Retina (tissue), 1 donor: ENCODE measurements at places on chromosomes 6 and 20.
A peak's percentile ranks its signal among the peaks of the same experiment; 100 is the strongest.

DNA sequence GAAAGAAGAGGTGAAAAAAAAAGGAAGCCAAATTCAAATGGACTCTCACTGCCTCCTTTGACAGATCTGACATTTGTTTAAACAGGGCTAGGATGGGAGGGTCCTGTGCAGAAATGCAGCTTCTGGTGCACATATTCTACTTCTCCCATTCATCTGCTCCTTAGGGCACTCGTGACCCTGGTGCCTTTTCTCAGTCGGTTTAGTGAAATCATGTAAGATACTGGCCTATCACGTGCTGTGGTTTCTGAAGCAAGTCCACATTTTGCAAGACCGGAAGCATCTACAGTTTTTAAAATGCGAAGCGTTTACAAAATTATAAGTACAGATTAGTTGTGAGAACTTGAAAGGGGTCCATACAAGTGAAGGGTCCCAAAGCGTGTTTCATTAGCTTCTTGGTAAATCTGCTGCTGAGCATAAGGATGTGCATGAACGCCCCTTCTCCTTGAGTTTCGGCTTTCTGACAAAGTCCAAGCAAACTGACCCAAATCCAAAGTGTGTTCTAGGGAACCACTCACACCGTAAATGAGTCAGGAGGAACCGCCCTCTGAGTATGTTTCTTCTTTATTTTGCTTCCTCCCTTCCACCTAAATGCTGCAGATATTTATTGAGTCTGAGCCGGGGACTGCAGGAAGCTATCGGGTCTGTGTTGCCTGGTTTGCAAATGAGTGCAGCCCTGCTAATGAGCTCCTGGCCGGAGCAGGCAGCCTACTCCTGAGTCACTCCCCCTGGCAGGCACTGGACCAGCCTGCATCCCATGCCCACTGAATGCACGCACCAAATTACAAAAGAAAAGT is 323.8 kb upstream of the JARID2 start:
- peak; percentile 50 for DNase-seq

DNA sequence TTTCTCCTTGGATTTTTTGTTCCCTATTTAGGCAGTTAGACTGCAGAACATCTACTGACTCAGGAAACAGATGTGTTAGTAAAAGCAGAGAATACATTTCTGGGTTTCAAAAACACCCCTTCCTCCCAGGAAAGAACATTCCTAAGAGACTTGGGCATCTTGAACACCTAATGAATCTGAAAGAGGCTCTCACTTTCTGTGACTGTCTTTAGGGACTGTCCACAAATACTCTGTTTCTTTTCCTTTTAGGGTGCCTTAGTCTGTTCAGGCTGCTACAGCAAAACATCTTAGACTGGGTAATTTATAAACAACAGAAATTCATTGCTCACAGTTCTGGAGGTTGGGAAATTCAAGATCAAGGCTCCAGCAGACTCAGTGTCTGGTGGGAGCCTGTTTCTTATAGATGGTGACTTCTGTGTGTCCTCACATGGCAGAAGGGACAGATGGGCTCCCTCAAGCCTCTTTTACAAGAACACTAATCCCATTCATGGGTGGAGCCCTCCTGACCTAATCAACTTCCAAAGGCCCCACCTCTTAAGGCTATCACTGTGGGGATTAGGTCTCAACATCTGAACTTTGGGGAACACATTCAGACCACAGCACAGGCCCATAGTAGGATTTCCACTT is 19.4 kb upstream of the CCN5 start:
- no peak for DNase-seq

DNA sequence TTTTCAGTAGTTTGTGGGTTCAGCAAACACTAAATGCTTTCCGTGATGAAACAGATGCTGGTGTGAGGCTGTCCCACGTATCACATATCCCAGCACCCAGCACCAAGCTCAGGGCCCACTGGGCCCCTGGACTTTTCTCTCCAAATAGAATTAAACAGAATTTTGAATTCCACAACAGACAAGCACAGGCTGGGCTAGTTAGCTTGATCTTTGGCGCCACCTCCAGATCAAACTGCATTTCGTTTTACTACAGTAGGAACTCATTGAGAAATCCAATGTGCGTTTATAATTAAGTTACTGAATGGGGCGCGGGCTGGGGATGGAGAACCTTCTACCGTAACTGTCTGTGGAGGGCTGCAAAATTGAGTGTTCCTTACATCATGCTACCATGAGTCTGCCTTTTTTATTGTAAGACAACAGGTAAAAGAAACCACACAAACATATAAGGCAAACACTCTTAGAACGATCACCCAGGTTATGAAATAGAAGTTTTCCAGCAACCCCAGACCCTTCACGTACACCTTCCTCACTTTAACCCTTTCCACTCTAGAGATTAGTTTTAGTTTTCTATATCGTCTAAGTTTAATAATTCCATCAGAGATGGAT is 107.8 kb downstream of the ZFP64 start:
- peak; percentile 54 for DNase-seq

DNA sequence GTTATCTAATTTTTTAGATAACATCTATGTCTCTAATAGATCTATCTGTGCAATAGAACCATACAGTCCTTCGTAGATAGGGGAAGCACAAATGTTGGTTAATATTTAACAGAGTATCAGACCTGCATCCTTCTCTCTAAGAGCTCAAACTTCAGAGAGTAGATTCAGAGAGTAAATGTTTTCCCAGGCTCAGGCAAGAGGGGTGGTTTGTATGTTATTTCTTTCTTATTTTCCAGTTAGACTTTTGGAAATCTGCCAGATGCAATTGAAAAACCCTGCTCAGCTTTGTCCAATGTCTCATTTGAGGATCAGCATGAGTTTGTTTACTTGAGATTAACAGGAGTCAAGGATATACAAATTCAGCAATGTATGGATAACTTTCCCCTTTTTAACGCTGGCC is 361.9 kb downstream of the BCKDHB start:
- DNase-seq: no peak

DNA sequence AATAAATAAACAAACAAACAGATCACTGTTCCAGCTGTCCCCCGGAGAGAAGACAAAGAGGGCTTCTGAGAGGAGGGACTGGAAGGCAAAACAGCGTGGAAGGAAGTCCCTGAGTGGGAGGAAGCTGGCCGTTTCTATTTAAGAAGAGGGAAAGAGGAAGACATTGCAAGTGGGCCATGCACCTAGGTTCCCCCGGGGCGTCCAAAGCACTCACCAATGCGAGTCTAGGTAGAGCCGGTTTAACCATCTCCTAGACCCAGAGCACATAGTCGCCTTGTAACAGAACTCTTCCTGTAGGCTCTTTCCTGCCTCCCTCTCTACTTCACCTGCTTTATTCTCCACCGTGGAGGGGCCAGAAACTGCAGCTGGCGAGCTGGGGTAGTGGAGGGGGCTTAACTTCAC is 158.4 kb downstream of the ZDHHC14 start:
- DNase-seq: no peak
